ENCODE measurements at places on chromosomes 3 and 15. TPM values are rescaled to one million over a fixed set of nuclear protein-coding genes. Genes with fewer than 3 reads are reported as not detected.

MYRIP gene
- total RNA-seq, result 0.98 TPM

DNA sequence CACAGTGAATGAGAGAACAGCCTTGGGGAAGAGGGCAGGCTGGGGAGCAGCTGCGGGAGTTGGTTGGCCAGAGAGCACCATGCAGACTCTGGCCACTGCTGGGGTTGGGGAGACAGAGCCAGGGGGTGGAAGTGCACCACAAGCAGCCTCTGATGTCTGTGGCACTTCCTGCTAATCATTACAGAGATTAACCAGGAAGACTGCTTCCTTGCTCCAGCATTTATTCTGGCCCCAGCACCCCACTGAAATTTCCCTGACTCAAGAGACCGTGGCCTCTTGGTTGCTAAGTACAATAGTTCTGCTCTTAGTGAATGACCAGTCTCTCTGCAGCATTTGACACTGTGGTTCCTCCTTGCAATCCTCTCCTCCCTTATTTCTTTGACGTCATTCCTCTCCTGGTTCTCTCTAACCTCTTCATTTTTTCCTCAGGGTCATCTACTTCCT, 266.2 kb upstream of the ROPN1 start:
- DNase-seq, result no peak

DNA sequence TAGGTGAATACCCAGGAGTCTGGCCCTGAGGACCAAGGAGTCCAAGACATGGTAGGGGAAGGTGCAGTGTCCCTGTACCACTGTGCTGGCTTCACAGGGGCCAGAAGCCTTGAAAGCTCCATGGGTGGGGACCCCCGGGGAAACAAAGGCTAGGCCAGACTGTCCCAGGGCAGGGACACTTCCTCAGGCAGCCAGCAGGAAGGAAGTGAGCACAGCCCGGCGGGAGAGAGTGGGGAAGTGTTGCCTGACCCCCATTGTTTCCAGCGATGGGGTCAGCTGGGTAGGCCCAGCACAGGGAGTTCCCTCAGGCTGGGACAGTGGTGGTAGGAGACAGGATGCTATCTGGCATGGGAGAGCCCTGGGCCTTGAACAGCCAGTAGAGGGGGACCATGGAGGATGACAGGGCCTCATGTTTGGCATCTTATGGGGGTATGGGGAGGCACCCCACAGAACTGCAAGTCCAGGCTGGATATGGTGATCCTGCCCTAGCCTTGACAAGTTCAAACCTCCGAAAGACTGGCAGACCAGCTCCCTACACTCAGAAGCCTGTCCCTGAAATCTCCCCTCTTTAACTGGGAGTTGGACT, 1.2 kb upstream of the HYAL2 start:
- DNase-seq, result no peak

VGLL3 gene
- 1.3 TPM for total RNA-seq

GRCh38 chr3:39755100-39755499, 54.3 kb upstream of the MYRIP start:
- no peak for DNase-seq

DNA sequence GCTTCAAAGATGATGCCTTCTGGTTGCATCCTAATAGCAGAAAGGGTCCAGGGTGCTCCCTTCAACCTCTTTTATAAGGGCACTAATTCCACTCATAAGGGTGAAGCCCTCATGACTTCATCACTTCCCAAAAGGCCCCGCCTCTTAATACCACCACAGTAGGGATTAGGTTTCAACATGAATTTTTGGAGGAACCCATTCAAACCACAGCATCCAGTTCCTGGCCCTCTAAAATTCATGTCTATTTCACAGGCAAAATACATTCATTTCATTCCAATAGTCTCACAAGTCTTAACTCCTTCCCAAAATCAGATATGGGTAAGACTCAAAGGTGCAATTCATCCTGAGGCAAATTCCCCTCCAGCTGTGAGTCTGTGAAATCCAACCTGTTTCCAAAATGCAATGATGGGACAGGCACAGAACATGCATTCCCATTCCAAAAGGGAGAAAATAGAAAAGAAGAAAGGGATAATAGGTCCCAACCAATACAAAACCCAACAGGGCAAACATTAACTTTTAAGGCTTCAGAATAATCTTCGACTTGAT, 124.0 kb downstream of the ATP1B3 start:
- no peak for DNase-seq

- DNase-seq, result no peak
Measured at GRCh38 chr3:193771011-193771652, 178.1 kb downstream of the OPA1 start.

DNA sequence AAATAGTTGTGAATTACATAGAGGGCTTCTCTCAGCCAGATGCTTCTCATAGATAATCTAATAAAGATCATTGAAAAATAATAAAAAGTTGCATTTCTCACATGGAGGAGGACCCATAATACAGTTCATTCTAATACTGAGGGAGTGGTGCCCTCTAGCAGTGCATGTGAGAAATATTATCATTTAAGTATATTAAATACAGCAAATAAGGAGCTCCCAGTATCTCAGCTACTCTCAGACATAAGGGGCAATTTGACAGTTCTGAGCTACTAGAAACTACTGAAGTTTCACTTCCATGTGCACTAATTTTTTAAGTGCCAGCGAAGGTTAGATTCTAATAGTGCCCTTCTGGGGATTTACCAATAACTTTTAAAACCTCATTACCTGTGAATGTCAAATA, 188.3 kb downstream of the IL5RA start:
- no peak for DNase-seq

DNA sequence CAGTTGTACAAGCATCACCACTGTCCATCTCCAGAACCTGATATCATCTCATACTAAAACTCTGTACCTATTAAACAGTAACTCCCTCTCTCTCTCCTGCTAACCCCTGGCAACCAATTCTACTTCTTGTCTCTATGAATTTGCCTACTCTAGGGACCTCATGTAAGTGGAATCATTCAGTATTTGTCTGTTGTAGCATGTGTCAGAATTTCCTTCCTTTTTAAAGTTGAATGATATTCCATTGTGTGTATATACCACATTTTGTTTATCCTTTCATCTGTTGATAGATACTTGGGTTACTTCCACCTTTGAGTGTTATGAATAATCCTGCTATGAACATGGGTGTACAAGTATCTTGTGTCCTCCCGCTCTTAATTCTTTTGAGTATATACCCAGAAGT, 16.6 kb downstream of the ZNF592 start:
- no peak for DNase-seq

DNA sequence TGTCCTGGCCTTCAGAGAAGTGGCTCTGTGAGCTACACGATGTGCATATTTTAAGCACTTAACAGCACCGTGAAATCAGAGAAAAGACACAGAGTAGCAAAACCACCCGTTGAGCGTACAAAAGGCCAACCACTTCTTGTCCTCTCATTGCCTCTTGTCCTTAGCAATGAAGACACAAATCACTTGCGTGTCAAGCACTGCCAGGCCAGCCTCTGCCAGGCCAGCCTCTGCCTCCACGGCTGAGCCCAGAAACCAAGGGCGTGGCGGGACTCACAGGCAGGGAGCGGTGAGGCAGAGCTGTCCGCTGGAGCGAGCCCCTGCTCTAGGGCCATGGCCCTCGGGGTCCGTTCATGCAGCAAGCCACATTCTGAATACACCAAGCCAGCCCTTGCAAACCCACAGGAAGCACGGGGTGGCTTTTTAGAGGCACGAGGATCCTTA, 4.0 kb downstream of the MUC4 start:
- no peak for DNase-seq
